ENCODE measurements at places on chromosomes 4 and X.

DNA sequence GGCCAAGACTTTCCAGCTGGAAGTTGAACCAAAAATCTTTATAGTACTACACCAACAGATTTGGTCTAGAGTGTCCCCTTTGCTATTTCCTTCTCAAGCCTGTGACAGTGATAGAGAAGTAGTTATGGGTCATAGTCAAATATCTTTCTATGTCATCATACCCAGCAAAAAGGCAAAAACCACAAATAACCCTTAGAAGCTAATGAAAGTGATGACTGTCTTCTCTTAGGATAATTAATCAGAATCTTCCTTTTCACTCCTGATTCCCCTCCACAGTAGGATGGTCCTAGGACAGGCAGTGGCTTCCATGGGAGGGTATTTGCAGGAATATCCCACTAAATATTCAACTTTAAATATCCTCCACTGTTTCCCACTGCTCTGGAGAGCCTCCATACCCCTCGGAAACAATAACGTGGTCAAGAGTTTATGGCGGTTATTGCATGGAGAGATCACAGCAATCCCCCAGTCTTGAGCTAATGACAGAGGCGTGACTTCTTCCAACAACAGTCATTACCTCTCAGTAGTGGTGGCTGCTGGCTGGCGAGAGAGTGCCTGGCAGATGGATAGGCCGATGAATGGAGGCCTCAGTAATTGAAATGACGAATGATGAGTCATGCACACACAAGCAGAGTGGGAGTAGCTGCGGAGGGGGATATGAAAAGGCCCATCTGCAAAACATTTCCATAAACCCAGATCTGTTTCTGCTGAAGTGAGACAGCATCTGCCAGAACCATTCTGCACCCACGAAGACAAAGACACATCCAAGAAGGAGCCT lies 154.9 kb downstream of the STK32B start:
- DNase-seq, result peak; percentile 54

DNA sequence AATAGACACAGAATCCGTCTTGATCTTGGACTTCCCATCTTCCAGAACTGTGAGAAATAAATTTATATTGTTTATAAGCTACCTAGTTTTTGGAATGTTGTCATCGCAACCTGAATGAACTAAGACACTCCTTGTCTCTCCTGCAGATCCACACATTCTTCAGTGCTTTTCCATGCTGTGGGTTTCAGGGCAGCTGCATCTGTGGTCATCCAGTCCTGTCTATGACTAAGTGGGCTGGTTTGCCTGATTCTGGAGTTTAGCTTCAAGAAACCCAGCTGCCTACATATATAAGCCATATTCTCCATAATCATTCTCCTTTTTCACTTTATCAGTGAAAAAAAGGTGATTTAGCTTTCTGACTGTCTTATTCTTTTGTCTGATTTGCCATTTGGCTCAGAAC lies 170.3 kb upstream of the KIT start:
- no peak for DNase-seq

- DNase-seq, result no peak
These were observed 32.2 kb downstream of the PFKFB1 start for GRCh38 chrX:54961750-54962149.

DNA sequence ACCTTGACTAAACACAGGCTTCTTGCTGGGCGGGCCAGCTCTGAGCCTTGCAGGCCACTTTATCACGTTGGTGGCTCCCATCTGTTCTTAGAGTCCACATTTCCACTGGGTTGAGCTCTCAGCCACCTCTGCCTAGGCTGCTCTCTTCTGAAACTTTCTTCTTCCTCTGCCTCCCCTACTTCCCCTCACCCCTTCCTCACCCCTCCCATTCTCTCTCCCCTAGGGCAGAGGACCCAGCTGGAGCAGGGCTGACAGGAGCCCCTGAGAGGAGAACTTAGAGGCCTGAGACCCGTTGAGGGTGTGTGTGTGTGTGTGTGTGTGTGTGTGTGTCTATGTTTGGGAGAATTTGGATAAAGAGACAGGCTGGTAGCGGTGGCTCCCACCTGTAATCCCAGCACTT lies 19.9 kb upstream of the TMSB4X start:
- no peak for DNase-seq

DNA sequence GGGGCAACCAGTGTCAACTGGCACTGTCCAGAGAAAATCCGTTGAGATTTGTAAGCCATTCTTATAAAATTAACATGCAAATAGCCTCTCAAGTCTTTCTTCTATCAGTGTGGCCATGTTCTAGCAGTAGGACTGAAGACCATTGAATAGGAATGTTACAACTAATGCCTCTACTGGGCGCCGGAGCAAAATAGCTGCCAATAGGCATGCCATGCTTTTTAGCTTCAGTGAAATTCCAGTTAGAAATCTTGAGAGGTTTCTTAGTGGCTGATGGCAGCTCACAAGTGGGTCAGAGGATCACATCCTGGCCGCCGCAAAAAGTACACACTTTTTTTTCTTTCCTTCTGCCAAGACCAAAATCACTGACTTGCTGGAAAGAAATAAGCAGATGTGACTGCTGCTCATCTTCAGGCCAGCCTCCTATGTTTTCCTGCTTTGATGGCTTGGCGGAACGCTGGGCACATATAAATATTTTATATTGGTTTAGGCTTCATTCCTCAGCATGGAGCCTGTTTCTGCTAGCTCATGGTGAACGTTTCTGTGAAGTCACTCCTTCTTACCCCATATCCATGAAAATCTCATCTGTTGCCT lies 293.1 kb downstream of the TENM3 start:
- no peak for DNase-seq

GRCh38 chrX:33175201-33175600 lies 36.1 kb downstream of the DMD start:
- no peak for DNase-seq

GRCh38 chrX:46710927-46711623 lies 47.8 kb downstream of the SLC9A7 start:
- no peak for DNase-seq

- no peak for DNase-seq
These were observed 96.7 kb downstream of the ITM2A start for GRCh38 chrX:79270401-79270800.

DNA sequence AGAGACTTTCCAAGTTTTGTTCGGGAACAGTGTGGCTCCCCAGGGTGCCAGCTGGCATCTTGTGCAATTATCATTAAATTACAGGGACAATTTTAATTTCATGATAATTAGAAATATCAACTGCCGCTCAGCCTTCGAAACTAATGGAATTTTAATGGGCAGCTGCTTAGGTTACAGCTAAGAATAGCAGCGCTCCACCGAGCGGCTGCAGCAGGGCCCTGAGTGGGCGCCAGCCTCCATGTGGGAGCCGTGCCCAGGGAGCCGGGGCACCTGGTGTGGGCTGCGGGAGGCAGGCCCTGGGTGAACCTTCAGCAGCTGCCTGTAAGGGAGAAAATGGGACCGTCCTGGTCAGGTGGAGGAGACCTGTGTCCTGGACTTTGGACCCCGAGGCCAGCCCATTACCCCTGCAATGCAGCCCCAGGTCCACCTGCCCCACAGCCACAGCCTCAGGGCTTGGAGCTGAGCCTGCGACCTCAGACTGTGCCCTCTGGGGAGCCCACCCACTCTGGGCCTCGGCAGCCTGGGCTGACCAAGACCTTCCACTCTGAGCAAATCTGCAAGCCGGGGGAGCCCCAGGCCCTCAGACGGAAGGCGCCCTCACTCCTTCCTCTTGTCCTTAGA lies 21.1 kb downstream of the MSANTD1 start:
- DNase-seq, result no peak

- no peak for DNase-seq
These were observed 3.7 kb upstream of the FAM241A start for GRCh38 chr4:112141366-112142138.

DNA sequence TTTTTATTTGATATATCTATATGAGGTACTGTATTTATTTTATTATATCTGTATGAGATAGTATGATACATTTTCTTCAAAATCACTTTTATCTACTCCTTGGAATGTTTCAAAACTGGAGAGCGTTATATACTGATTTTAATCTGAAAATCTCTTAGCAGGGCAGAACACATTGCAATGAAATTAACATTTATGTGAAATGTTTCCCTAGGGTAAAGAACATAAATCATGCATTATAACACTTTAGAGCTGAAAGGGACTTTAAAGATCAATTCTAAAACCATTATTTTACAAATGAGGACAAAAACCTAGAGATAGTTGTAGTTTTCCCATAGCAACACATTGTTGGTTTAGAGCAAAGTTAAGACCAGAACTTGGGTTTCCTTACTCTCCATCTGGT lies 153.7 kb downstream of the ATOH1 start:
- DNase-seq, result no peak

GRCh38 chr4:112299721-112300120 lies 2.6 kb downstream of the ALPK1 start:
- no peak for DNase-seq

GRCh38 chrX:38004046-38004445 lies 2.3 kb upstream of the SYTL5 start:
- no peak for DNase-seq

DNA sequence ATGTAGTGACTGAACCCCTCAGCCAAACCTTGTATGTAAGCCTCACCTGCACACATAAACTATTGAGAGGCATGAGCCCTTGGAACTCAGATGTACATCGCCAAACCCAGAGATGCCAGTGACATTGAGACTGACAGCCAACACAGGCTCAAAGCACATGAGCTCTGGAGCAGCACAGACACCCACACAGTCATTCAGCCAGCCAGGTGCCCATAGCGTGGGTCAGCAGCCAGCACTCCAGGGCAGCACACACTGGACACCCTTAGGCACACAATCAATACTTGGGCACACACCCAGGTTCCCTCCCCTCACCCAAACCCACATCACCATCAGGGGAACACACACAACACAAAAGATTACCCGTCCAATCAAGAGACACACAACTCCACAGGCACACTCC lies 4.3 kb upstream of the TIMP1 start:
- no peak for DNase-seq

DNA sequence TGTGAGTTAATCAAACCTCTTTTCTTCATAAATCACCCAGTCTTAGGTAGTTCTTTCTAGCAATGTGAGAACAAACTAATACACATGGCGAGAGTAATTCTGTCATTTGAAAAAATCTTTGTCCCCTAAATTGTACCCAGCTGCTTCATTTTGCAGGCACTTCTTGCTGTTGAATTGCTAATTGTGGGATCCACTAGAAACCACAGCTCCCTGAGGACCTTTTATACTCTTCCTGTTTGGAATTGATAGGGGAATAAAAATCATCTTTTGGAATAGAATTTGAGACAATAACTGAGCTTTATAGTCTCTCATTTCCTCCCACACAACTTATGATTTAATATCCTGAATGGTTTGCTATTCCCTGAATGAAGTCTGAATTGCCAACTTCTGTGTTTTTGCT lies 170.2 kb downstream of the PACRGL start:
- DNase-seq, result no peak

DNA sequence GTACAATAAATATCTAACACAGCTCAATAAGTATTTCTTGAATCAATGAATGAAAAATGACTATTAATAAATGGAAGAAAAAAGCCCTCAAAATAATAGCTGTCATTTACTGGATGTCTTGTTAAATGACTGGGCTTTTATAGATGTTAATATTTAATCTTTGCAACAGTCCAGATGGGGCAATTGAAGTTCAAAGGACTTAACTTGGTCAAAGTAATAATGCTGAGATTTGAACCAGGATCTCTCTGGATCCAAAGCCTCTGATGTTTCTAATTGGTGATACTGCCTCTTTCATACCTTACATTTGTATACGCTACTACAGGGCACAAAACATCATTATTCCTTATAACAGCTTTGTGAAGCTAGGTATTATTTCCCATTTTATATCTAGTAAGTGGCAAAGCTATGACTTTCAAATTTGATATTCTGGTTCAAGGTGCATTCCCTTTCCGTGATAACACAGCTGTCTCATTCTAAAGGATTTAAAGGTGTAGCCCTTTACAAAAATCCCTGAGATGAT lies 72.6 kb downstream of the DCK start:
- no peak for DNase-seq

DNA sequence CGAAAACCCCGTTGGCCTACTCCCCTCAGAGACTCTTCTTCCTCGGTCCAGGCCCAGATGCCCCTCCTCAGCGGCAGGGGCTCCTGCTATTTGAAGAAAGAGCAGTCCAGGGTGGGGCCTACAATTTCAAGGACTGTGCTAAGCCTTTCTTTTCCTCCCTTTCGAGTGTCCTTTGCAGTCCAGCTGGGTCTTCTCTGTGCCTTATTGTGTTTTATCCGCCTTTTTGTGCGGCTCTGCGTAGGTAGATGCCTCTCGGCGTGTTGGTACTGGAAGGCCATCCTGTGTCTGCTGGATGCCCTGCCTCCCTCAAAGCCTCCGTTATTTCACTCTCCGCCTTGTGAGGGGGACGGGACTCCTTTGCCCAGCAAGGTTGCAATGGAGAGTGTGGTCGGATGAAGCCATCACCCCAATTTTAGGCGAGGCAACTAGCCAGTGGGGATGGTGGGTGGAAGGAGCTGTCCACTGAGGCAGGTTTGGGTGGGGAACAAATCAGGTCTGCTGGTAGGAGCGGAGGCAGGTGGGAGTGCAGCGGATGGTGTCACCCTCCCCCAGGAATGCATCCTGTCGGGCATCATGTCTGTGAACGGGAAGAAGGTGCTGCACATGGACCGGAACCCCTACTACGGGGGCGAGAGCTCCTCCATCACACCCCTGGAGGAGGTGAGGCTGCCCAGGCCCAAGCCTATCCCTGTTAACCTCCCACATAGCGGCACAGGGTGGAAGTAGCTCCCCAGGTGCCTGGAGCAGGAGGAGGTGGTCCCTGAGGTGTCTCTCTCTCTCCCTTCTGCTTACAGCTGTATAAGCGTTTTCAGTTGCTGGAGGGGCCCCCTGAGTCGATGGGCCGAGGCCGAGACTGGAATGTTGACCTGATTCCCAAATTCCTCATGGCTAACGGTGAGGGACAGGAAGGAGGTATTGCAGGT lies 1.3 kb downstream of the GDI1 start:
- no peak for DNase-seq

- no peak for DNase-seq
These were observed 182.8 kb downstream of the MOSPD2 start for GRCh38 chrX:15056044-15056443.

DNA sequence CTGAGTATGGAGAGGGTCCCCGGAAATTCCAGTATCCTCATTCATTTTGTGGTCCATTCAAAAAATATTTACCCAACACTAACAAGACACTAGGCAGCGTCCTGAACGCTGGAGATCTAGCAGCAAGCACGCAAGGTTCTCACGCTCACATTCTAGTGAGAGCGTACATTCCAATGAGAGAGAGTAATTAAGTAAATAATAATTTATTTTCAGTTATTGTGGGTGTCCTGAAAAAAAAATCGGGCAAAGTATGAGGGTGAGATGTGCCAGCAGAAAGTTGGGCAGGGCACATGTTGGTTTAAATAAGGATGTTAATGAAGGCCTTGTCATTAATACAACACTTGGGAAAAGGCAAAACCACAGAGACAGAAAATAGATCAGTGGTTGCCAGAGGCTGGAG lies 4.0 kb upstream of the TMEM156 start:
- no peak for DNase-seq

GRCh38 chr4:153887217-153887616 lies 98.3 kb upstream of the SFRP2 start:
- DNase-seq, result no peak

- DNase-seq, result no peak
These were observed 291.4 kb upstream of the IGFBP7 start for GRCh38 chr4:57401586-57401985.

- no peak for DNase-seq
These were observed 115.0 kb upstream of the ETNPPL start for GRCh38 chr4:108877821-108878220.

- DNase-seq, result no peak
These were observed 31.3 kb downstream of the DRD5 start for GRCh38 chr4:9812501-9813340.

GRCh38 chr4:185587427-185588161 lies 52.3 kb upstream of the PDLIM3 start:
- no peak for DNase-seq
